ENCODE measurements at places on chromosomes 7 and 10.

DNA sequence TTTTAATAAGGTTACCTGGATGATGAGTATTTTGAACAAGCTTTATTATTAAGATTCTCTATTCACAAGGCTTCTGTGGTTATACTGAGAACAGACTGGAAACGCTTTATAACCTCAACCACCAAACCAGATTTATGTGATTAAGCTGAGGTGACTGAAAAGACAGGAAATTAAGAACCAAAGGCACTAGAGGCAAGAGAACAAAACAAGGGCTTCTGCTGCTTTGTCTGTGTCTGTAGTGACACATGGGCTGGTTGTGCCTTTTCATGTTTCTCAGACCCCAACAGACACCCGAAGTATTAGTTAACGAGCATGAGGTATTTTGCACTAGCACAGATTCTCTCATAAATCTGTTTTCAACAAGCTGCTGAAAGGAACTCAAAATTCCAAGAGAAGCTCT is 64.4 kb downstream of the RAPGEF5 start:
- no peak for DNase-seq

DNA sequence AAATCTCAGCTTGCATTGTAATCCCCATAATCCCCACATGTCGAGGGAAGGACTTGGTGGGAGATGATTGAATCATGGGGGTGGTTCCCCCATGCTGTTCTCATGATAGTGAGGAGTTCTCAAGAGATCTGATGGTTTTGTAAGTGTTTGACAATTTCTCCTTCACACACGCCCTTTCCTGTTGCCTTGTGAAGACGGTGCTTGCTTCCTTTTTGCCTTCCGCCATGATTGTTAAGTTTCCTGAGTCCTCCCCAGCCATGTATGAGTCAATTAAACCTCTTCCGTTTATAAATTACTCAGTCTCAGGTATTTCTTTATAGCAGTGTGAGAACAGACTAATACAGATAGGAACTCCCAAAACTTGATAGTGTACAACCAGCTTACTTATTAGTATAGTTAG is 98.6 kb downstream of the CREM start:
- DNase-seq, result no peak

DNA sequence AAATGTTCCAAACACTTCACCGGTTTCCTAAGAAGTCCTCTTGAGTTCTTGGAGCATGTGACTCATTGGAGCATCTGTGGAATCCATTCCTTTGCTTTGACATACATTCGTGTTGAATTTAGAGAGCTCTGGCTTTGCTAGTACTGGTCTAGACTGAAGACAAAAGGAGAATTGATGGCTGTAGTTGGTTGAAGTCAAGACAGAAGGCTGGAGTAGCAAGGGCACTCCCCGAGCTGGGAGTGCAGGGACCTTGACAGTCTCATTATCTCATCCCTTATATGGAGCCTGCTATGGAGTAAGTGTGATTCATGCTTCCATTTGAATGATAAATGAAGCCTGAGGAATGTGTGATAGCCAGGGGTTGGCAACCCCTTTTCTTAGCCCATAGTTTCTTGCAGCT is 1249.1 kb downstream of the TYW1 start:
- DNase-seq, result no peak

DNA sequence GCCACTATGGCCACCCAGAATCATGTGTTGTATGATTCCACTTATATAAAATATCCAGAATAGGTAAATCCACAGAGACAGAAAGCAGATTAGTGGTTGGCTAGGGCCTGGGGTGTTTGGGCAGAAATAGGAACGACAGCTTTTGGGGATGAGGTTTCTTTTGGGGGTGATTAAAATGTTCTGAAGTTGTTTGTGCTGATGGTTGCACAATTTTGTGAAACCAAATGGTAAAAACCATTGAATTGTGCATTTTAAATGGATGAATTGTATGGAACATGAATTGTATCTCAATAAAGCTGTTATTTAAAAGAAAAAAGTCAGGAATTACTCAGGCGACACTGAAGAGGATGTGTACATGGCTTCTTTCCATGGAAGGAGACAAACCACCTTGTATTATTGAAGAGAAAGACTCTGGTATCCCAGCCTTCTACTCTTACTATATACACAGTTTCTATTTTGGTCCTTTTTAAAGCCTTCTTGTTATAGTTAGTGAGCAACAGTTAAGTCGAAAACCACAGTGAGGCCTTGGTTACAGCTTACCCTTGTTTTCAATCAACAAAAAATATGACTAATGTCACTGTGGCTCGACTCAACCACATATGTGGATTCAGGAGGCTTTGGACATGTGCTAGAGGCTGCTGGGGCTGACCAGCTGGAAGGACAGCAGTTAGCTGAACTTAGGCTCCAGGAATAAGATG is 57.1 kb upstream of the KMT2E start:
- DNase-seq, result no peak

DNA sequence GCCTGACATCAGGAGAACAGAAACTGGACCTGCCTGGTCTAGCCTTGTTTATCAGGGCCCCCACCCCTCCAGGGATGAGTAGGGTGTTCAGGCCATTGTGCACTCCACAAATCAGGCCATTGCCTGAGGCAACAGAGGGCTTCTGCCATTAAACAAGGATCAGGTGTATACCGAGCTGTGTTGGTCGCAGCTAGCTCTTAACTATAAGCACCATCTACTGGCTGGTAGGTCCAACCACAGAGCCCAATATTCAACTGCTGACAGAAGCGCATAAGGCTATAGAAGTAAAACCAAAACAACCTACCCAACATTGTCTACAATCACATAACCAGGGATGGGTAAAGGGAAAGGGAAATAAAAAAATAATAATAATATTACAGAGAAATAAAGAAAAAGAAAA is 451.7 kb upstream of the TEX47 start:
- no peak for DNase-seq

DNA sequence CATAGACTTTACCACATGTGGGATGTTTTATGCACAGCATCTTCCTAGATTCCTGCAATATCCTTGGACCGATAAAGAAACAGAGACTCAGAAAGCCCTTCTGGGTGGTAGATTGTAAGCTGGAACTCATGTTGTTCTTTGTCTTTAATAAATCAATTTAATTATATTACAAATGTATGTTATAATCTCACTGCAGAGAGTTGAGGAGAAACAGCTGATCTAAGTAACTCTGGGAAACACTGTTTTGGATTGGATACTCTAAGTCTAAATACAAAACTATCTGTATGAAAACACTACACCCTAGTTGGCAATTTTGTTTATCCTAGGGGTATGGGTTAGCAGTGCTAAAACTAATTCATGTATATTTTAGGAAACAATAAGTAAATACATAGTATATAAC is 1015.2 kb downstream of the XPNPEP1 start:
- DNase-seq, result no peak

- DNase-seq, result no peak
These were observed 1190.6 kb downstream of the SORCS1 start for GRCh38 chr10:105973902-105974301.

- DNase-seq, result peak; percentile 19
These were observed 2.8 kb upstream of the COL1A2 start for GRCh38 chr7:94391726-94392392.

GRCh38 chr7:2490181-2490651 is 14.0 kb upstream of the GRIFIN start:
- DNase-seq, result no peak

GRCh38 chr10:12179606-12180170 is 16.0 kb downstream of the NUDT5 start:
- no peak for DNase-seq

DNA sequence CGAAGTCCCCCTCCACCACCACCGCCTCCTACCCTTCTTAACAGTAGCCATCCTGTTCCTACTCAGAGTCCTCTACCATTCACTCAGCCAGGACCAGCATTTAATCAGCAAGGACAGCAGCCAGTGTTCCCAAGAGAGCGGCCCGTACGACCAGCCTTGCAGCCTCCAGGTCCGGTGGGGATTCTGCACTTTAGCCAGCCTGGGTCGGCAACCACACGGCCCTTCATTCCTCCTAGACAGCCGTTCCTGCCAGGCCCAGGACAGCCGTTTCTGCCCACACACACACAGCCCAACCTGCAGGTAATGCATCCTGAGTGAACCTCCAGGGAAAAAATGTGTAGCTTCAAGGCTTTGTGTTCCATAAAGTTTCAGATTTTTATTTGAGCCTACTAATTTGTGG is 74.2 kb downstream of the SHH start:
- no peak for DNase-seq

DNA sequence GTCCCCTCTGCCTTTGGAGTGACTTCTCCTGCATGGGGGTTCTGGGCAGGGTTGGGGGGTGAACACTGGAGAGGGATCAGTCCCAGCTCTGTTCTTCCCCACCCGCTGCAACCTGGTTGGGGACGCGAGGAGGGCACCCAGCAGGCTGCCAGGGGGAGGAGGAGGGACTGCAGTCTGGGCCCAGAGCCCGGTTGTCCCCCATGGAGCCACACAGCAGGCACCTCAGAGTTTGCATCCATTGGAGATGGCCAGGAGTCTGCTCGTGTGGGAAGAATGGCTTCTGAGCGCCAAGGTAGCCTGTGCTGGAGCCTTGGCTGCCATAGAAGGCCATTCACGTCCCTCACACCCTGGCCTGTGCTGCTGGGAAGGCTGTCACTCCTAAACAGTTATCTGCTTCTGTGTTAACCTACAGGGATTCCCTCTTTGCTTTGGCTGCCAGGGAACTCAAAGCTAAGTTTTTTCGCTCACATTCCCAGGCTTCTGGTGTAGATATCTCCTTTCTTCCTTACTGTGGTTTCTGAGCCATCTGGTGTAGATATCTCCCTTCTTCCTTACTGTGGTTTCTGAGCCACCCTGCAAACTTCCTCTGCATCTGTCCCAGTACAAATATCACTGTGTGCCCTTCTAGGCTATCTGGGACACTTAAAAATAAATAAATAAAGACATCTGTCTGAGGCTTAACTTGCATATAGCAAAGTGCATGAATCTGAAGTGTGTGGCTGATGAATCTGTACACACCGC is 133.7 kb downstream of the LHPP start:
- DNase-seq, result no peak

- no peak for DNase-seq
These were observed 70.6 kb downstream of the WAPL start for GRCh38 chr10:86450806-86451603.

DNA sequence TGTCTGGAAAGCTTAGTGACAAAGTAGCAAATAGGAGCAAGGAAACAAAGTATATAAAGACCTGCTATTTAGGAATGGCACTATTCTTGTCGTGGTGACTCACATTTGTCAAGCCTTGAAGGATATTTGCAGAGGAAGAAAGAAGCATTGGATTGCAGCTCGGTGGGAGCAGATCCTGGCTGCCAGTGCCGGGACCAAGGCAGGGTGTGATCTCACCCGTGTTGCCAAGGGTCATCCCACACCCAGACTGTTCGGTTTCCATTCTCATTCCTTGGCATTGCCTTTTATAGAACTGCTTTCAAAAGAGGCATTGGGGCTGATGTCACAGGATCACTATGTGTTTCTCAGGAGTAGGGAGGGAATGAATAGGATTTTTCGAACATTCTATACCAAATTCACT is 176.2 kb downstream of the GALNT17 start:
- no peak for DNase-seq

DNA sequence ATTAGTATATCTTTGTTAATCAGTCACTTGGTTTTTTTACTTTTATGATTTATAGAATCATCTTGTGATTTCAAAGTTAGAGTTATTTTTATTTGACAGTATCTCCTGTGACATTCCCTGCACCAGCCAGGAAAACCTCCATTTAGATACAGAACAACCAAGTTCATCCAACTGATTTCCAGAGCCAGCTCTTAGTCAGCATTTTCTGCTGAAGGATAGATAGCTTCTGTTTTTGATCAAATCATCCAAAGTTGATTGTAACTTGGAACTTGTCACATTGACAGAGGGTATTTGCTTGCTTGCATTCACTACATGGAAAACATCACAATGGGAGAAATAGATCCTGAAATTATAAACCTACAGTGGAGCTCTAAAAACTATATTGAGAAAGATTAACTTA is 122.6 kb downstream of the PON1 start:
- DNase-seq, result no peak

DNA sequence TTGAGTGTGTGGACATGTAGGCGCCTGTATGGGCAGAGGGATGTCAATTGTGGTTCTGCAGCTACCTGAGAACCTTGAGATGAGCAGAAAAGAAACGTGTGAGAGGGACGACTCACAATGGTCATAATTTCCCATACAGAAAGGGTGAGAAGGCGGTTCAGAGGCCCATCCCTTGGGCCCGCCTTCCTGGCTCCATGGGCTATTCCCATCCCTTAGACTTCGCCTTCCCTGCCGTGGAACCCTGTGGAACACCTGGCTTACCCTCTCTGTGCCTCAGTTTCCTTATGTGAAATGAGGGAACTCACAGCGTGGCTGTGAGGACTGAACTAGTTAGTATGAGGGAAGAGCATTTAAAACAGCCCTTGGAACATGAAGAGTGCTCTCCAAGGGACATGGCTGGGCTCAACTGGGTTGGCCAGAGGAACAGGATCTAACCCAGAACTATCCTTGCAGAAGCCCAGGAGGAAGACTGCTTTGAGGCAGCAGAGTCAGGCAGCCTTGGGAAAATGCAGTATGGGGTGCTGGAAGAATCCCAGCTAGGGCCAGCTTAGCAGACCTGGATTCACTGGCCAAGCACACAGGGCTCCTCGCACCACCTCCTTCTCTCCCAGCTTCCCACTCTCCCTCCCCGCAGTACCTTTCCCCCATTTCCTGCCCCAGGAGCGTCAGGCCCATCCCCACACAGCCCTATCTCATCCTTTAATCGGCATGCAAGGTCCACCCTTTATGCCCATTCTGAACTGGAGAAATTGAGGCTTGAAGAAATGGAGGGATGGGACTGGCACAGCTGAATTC is 11.1 kb upstream of the ZMIZ1 start:
- no peak for DNase-seq

GRCh38 chr10:73841061-73841421 is 29.6 kb upstream of the NDST2 start:
- DNase-seq, result no peak

DNA sequence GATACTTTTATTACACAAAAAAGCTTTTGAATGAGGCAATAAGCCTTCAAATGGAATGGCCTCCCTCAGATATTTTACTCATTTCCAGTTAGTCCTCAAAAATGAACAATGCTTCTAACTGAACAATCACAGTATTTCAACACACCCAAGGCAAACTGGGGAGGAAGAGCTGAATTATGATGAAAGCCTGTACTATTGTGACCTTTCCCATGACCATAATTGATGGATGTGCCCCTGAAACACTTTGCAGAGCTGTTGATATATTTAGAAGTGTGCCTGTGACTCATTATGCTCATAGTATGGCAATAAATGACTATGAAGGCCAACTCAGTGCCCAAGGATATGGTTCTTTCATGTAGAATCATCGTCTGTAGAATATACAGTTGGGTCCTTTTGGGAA is 248.1 kb downstream of the AHR start:
- no peak for DNase-seq

DNA sequence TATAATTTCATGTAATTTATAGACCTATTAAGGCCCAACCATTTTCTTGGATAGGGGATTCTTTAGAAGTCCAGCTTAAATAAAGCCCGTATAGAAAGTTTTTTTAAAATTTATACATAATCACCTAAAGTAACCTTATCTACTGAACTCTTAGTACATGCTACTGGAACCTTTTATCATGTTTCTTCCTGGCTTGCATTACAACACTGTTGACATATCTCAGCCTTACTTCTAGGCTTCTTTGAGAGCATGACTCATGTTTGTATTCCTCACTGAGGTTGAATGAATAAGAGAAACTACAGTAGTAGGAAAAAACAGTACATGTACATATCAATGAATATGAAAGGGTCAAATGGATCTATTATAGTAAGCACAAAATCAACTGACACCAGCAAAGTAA is 8.2 kb upstream of the MAGI2 start:
- peak; percentile 8 for DNase-seq

- peak; percentile 59 for DNase-seq
These were observed at the start of gene FAM53B for GRCh38 chr10:124744102-124745050. FAM53B (minus strand) TSS chr10:124744378; CDS start chr10:124706713, 37,665 bp downstream.
